NCI-H2081 treated with DMSO at 0.1 percent for 48 hours (cell line): ENCODE measurements at places on chromosomes 6 and 20.

- DNase-seq, result no peak
Observed at GRCh38 chr6:128567029-128567428, 46.6 kb upstream of the PTPRK start.

DNA sequence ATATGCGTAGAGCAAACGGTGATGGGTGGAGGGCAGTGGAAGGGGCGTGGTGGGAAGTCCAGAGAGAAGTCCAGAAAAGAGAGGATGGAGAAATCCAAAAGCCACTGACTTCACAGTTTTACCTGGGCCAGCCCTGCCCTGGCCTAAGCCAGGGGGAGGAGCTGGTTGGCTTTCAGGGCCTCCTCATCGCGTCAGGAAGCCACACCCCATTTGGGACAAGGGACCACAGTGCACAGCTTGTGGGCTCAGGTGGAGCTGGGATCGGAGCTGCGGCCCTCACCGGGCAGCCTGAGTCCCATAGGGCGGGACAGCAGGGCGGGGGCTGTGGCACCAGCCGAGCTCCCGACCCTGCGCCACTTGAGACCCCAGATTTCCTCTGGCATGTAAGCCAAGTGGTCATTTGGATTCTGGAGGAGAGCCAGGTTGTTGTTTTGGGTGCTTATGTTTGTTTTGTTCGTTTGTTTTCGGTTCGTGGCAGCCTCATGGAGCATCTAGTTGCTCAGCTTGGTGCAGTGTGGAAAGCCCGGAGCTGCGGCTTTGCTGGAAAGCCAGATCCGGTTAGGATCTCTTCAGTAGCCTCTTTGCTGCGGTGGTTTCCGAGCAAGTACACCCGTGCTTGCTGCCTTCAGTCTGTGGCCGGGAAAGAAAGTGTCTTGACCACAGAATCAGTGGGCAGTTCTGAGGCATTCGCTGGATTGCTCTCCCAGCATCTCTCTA lies 42.2 kb downstream of the RIOK1 start:
- DNase-seq, result no peak

GRCh38 chr6:122817358-122817757 lies 28.3 kb downstream of the SMPDL3A start:
- no peak for DNase-seq

DNA sequence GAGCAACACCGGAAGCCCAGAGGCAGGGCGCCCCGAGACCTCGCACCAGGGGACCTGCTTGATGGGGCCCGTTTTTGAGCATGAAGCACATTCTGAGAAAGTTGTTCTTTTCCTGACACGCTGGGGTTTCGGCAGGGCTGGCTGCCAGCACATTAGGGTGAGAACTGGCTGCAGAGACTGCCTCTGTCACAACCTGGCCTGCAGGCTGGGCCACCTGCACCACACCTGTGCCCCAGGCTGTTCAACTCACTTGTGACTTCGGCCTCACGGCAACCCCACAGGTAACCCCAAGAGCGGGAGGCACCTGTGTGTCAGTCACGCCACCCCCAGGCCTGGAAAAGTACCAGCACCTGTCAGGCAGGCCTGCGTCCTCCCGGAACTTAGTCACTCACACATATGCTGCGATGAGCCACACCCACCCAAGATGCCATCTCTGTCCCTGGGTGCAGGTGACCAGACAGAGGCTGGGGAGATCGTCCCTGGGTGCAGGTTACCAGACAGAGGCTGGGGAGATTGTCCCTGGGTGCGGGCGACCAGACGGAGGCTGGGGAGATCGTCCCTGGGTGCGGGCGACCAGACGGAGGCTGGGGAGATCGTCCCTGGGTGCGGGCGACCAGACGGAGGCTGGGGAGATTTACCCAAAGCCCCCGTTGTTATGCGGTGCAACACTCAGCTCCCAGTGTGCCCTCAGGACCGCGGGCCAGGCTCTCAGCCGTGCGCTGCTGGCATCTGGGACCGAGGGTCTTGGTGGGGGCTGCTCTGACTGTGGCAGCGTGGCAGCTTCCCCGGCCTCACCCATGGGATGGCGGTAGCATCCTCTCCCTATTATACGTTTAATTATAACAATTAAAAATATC lies 82.5 kb upstream of the BHLHE23 start:
- no peak for DNase-seq

DNA sequence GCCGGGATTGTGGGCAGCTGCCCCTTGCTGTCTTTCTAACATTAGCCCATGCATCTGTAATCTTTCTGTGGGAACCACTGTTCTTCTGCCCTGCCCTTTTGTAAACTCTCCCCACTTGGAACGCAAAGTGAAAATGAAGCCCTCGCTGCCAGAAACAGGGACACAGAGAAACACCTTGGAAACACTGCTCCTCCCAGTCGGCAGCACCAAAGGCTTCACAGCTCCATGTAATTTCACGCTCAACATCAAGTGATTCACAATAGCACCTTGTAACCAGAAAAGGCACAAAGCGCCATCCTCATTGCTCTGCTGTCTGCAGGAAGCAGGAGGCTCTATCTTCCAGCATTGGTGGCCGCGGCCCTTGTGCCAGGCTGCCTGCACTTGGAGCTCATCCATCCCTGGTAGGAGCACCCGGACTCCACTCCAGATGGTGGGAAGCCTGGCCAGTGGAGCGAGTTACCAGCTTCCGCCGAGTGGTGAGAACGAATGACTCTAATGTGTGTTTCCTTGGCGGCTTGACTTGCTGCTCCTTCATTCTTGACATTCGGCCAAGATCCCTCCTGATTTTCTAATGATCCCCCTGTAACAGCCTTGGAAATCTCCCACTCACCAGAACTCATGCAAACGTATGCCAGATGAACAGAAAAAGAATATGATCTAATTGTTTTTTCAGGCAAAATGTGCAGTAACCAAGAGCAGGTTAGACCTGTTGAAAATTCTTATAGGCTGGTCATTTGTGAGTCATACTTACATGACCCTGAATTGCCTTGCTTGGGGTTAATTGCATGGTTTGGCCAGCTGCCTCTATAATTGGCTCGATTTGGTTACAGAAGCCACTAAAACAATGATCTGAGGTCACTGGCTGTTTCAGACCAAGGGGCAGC lies 169.1 kb upstream of the CDYL start:
- no peak for DNase-seq

- DNase-seq, result no peak
Observed at GRCh38 chr6:5506149-5506548, 244.8 kb downstream of the FARS2 start.

DNA sequence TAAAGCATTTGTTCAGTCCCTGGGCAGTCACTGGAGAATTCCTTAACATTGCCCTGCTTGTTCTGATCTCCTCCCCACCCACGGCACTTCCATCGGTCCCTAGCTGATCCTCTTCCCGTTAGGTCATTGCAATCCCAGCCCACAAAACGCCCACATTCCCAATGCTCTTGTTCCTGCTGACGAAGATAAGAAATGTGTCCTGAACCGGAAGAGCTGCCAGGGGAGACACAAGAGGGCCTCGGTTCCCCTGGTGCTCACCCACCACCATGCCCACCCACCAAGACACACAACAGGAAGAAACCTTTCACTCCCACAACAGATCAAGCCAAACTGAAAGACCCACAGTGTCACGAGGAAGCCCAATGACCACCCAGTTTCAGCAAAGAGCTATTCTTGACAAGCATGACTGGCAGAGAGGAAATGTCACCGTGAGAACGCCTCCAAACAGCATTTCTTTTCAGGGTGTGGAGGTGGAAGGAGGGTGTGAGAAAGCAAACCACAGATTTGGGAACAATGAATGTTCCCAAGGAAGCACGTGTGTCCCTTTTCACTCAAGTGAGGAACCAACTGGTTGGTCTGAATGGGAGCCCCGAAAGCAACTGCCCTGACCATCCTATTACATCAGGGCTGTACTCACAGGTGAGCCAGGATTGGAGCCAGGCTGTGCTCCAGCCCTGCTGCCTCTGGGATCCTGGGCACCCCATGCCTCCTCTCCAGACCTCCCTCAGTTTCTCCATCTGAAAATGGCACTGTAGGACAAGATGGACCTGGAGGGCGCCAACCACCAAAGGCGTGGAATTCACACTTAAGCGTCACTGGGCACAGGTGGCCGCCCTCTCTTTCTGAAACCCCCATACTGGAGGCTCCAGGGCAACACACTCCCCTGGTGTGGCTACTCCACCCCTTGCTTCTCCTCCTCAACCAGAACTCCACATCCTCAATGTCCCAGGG lies 97.5 kb downstream of the ZMYND8 start:
- DNase-seq, result no peak

- DNase-seq, result no peak
Observed at GRCh38 chr6:72950114-72950860, 275.0 kb downstream of the KHDC1L start.

DNA sequence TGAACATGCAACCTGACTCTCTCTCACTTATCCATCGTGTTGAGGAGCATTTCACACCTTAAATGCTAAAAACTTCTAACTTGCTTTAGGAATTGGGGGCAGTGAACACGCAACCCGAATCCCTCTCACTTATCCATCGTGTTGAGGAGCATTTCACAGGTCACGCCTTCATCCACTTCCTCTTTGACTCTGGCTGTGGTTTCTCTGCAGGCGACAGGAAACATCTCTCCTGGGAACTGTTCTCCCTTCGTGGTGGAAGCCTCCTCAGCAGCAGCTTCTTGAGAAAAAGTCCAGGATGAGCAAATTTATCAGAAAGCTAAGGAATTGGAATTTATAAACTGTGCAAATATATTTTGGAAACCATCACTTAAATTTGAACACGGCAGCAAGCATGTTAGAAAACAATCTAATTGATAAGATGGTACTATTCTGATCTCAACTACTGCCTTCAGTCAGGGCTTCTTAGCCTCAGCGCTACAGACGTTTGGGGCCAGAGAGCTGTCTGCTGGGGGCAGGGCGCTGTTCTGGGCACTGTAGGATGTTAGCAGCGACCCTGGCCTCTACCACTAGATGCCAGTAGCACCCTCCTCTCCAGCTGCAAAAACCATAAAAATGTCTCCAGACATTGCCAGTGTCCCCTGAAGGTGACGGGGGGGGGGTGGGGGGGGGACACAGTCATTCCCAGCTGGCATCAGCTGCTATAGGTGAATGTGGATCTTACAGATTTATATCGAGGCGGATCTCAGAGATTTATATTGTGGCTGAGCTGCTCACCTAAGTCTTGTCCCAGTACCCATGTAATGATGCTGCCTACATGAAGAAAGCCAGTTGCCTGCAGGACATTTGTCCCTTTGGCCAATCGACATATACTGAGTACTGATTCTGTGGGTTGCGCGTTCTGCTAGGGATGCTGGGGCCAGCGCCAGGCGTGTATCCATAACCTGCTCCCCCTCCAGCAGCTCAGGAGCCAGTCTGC lies 26.2 kb downstream of the CTCFL start:
- DNase-seq, result no peak

- DNase-seq, result no peak
Observed at GRCh38 chr6:159279790-159280277, 110.6 kb downstream of the FNDC1 start.

DNA sequence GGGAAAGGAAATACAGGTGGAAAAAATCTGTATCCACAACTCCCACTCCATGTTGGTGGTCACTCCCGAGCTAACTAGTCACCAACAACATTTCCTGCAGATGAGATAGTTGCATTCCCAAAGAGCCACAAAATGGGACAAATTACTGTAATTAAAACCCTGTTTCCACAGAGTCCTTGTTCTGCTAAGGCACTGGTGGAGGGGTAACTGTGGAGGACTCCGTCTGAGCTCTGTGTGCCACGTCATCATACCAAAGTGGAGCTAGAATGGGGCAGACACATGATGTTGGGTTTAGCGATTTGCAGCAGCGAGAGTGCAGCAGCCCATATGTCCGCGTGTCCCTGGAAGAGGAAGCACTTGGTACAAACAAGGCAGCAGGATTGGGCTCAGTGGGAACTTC lies 172.5 kb upstream of the KCNK16 start:
- DNase-seq, result no peak

DNA sequence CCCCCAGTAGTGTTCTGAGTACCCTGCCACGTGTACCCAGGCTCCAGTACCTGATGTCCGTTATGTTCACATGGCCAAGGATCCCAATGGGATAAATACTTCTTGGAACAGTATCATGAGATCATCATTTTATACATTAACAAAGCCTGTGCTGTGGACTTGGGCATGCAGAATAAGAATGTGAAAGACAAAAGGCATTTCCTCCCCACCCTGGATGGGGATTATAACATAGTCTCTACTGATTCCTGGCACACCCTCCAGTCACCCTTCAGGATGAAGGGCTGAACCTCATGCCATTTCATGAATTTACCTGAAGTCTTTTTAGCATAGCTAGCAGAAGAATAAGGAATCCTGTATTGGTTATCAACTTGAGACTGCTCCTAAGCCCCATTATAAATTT lies 2.8 kb downstream of the TNFRSF21 start:
- no peak for DNase-seq

- no peak for DNase-seq
Observed at GRCh38 chr6:150605333-150605732, 5.6 kb downstream of the PLEKHG1 start.

- no peak for DNase-seq
Observed at GRCh38 chr6:154239392-154239791, 117.2 kb downstream of the IPCEF1 start.

GRCh38 chr20:17654649-17655285 lies 27.3 kb downstream of the RRBP1 start:
- no peak for DNase-seq

DNA sequence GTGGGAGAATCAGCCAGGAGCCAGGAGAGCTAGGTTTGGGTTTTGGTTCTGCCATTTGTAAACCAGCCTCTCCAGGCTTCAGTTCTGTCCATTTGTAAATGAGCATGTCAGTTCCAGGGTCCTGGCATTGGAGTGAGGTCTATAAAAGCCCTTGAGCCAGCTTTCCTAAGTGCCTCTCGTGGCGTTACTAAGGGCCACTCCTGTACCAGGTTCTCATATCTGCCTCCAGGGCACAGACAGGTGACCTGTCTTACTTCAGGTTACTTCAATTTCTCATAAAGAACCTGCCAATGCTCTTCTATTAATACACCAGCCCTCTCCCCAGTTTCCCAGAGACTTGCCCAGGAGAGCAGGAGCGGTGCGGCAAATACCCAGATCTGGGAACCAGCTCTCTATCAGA lies 101.9 kb downstream of the VEGFA start:
- DNase-seq, result no peak

GRCh38 chr20:58808271-58809046 lies 42.2 kb downstream of the GNAS-AS1 start:
- DNase-seq, result no peak

GRCh38 chr20:63846128-63846771 lies 15.0 kb upstream of the ABHD16B start:
- no peak for DNase-seq

GRCh38 chr20:19256906-19257595 lies 44.6 kb downstream of the SLC24A3 start:
- no peak for DNase-seq

- no peak for DNase-seq
Observed at GRCh38 chr20:57433657-57434389, 42.6 kb downstream of the RBM38 start.

DNA sequence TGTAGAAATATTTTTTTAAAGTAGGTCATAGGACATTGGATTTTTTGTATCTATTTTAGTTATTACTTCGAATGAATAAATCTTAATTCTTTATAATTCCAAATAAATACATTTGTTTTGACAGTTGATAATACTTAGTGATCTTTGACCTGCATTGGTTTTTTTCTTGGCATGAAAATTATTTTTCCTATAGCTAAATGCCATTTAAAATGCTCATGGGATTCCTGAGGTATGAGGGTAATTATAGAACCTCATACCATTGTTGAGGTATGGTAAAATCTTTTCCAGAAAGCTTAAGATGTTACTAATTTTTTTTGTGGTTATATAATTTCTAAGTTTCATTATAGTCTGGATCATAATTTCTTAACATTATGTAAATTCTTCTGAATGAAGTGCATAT lies 8.3 kb downstream of the PM20D2 start:
- DNase-seq, result no peak
